Stimulated activated CD4-positive, alpha-beta T cell treated with anti-CD3 and anti-CD28 coated beads, Interleukin-1b, Interleukin-23, amount 100 ng/mL, for 4 hours (primary cell): ENCODE measurements at places on chromosomes 13 and 19.

DNA sequence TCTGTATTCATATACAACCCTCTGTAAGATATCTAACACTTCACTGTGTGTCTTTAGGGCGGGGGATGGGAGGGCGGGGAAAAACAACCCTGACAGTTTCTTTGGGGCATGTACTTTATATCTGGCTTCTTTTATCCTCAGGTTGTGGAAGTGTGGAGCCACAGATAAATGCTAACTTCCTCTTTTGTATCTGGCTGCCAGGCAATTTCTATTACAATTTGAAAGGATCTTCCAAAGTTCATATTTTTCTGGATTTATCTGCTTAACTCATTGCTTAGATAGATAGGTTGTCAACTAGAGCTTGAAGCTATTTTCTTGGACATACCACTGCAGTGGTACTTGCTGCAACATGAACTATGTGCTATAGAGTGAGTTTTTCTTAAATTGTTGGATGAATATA lies 393.0 kb downstream of the LMO7 start:
- no peak for DNase-seq

DNA sequence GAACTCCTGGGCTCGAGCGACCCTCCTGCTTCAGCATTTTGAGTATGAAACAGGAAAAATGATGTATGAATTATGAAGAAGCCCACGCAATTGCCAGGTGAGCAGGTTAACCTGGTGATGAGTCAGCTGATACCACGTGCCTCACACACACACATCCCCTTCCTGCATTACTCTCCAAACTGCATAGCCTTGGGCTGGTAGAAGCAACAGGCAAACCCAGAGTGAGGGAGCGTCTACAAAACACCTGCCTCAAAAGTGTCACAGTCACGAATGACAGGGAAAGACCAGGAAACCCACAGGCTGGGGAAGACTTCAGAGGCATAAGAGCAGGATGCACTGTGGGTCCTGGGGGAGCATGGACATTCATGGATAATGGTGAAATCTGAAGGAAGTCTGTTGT lies 192.8 kb upstream of the IRS2 start:
- DNase-seq: no peak

GRCh38 chr13:25761041-25761440 lies 290.8 kb downstream of the SHISA2 start:
- DNase-seq: no peak

GRCh38 chr13:113558461-113558860 lies 26.1 kb upstream of the TFDP1 start:
- DNase-seq: no peak

DNA sequence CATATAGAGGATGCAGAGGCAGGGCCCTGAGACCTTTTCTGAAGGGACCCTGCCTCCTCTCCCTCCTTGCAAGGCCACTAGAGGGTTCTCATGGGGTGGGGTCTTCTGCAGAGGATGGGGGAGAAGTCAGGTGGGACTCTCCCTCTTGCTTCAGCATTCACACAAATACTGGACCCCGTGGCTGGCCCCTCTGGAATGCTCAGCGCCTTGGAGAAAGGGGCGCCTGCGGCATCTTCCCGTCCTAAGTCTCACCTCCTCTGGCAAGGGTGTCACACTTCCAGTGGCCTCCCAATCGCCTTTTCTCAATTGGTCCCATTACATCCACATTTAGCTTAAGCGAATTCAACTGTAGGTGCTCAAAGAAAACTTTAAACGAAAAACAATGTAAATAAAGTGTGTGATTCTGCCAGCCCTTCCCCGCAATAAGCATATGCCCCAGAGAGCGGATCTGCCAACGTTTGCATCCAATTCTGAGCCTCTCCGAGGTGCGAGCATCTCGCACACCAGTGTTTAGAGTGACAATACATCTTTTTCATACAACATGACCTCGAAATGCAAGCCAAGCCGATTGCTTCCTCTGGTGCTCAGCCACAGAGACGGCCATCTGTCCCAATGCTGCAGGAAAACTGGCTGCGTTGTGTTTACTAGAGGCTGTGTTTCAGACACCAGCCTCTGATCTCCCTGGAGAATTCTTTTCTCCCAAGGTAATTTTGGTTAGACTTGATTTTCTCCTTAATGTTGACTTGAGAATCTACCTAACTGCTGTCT lies 69.1 kb upstream of the WASF3 start:
- DNase-seq: no peak

DNA sequence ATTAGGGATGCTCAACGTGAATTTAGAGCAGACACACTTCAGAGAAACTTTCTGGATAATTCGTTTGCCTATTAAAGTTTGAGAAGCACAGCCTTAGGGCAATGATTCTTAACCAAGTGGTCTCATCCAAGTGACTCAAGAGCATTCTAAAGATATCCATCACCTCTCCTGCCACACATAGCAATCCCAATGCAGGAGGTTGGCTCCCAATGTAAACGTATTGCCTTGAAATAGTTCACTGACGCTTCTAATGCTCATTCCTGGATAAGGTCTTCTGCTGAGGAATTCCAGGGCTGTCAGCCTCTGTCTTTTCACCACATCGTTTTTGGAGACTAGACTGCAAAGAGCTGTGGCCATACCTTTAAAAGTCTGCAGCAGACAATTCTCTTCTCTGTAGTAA lies 279.8 kb upstream of the DACH1 start:
- no peak for DNase-seq

DNA sequence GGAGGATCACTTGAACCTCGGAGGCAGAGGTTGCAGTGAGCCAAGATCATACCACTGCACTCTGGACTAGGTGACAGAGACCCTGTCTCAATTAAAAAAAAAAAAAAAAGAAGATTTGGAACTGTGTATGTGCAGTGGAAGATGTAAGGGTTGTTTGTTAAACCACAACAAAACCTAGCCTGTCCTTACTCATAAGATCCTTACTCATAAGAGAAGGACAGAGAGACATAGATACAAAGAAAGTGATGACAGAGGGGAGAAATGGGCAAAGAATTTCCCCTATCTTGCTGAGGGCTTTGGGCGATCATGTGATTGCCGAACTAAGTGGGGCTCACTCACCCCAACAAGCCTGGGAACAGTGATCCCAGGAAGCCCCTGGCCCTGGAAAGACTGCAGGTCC lies 7.9 kb downstream of the ITPKC start:
- DNase-seq: no peak

DNA sequence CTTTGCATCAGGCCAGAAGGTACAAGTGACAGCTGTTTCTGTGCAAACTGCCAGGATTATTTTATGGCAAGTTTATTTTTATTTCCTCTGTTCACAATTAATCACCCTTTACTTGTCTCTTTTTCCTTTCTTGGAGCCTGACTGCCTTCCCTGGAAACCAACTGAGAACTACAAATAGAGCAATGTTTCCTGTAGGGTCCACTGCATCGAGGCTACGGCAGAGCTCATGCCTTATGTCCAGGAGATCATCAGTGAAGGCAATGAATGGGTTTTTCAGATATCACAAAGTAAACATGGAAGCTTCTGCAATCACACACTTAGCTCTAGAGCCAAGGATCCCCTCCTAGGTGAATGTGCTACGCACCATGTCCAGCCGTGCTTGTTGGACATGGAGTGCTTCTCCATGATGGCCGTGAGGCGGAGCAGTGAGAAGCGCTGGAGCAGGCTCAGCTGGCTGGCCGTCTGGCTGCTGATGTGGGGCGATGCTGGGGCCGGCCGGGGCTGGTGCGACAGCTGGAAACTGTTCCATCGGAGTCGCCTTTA lies 110.9 kb downstream of the KL start:
- DNase-seq: no peak

DNA sequence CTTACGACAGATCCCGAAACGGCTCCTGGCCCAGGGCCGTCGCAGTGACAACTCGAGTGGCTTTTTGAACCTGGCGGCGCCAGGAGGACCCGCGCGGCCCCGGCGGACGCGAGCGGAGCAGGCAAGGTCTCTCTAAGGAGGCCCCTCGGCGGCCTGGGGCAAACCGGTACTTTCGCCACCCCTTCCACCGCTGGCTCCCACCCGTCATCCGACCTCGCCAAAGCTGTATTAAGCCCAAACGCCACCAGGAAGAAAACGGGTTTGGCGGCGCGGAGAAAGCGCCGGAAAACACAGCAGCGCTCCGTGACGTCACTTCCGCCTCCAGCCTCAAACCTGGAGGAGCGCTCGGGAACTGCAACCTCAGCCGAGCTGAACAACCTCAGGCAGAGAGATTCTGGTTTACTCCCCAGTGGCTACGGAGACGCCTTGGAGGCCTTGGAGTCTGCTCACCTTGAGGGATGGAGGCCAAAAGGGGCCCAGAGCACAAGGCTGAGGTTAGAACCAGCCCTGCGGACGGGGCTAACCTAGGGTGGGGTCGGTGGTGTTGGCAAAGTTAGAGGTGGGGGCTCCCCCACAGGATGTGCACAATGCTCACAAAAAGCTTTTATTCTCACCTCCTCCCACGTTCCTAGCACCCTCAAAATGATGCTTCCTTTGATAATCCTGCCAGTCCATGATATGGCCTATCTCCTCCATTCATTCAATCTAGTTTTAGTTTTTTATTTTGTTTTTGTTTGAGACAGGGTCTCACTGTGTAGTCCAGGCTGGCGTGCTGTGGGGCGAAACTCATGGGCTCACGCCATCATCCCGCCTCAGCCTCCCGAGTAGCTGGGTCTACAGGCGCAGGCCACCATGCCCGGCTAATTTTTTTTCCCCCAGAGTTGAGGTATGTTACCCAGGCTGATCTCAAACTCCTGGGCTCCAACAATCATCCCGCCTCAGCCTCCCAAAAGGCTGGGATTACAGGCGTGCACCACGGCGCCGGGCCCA lies at the start of gene ZNF266:
ZNF266 (minus strand) TSS at position 295 of the 990 bp plus-strand sequence. CDS start 15,484 bp downstream, outside the sequence.
- peak; percentile 88 for DNase-seq

- DNase-seq: no peak
These were observed 444.4 kb upstream of the ZNF507 start for GRCh38 chr19:31900991-31901390.

DNA sequence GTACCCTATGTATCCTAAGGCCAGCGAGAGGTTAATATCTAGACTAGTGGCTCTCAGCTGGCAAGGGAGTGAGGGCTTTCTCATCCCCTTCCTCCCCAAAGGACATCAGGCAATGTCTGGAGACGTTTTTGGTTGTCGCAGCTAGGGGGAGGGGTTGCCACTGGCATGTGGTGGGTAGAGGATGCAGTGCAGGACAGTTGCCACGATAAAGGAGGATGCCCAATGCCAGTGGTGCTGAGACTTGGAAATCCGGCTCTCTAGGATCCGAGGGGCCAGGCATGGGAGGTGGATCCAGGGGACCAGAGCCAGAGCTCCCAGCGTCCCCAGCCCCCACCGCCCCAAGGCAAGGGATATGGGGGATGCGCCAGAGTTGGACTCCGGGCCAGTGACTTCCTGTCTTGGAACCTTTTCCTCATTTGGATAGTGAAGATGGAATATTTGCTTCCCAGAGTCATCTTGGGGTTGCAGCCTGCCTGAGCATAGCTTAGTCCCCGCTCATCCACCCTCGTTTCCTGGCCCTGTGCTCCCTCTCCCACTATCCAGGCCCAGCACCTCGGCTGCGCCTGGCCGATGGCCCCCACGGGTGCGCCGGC lies 4.9 kb downstream of the SSC5D start:
- DNase-seq: no peak

- peak; percentile 90 for DNase-seq
These were observed 7.3 kb upstream of the HOOK2 start for GRCh38 chr19:12782424-12783290.

DNA sequence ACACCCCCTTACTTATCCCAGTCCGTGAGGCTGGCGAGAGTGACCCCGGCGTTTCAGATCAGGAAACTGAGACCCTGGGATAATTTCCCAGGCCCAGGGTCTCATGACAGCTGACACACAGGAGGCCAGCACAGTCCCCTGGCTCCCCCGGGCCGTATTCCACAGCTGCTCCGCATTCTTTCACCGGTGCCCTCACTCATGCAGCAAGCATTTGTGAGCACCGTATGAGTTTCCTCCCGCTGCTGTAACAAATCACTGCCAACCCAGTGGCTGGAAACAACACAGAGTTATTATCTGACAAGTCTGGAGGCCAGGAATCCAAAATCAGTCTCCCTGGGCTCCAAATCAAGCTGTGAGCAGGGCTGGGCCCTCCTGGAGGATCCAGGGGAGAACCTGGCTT lies 21.3 kb downstream of the GADD45B start:
- no peak for DNase-seq

DNA sequence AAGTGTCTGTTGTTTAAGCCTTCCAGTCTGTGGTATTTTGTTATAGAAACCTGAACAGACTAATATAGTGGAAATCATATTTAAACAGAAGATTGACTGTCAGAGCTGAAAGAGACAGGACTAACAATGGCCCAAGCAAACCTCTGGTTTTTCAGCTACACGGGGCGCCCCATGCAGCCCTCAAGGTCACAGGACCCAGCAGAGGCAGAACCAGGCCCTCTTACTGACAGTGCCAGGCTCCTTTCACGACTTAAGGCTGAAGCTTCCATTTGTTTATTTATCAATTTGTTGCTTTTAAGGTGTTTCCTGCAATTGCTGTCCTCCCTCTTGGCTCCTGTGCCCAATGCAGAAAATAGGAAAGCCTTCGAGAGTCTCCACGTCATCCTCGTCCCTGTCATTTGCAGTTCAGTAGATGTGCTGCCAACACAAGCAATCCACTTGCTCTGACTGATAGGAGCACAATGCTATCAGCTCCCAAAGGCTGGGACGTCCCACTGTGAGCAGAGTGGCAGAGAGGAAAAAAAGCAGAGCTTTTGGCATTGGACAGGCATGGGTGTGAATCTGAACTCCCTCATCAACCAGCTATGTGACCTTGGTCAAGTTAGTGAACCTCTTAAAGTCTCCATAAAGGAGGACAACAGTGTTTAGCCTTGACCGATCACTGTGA lies 10.5 kb upstream of the SLC7A1 start:
- no peak for DNase-seq

- no peak for DNase-seq
These were observed 42.5 kb upstream of the ARGLU1 start for GRCh38 chr13:106610486-106610885.

DNA sequence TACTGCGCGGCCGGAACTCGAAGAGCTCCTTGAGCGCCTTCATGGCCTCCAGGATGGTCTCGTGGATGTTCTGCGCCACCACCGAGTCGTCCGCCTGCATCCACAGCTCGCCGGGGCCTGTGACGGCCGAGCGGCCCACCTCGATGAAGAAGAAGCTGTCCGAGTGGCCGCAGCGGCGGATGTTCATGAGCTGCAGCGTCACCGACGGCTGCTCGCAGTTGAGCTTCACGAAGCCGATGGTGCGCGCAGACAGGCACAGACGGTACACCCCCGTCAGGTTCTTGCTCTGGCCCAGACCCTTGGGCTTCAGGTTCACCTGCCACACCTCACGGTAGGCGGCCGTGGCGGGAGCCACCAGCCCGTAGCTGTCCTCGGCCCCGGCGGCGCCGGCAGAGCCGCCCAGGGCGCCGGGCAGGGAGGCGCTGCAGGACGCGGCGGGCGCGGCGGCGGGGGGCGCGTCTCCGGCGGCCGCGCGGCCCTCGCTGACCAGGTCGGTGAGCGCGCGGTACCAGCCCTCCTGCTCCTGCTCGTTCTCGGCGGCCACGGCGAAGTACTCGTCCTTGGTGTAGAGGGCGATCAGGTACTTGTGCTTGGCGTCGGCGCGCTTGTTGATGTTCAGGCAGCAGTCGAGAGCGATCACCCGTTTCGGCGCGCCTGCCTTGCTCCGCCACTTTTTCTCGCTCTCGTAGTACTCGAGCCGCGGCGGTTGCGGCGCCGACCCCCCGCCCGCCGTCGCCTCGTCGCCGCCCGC lies 1.1 kb downstream of the IRS2 start:
- DNase-seq: peak; percentile 30

GRCh38 chr13:52786766-52787165 lies 47.1 kb upstream of the CNMD start:
- DNase-seq: no peak

- DNase-seq: no peak
These were observed 11.6 kb downstream of the PARP4 start for GRCh38 chr13:24500977-24501376.

- no peak for DNase-seq
These were observed 28.0 kb upstream of the SLC15A1 start for GRCh38 chr13:98780451-98780850.
